ENCODE measurements at places on chromosomes 13 and 19.

GRCh38 chr19:40223135-40223822 is 3.2 kb downstream of the CCNP start:
- no peak for DNase-seq

GRCh38 chr13:99227909-99228688 is 27.4 kb downstream of the UBAC2 start:
- DNase-seq = peak; percentile 93

GRCh38 chr13:25280396-25280795 is 6.9 kb downstream of the MTMR6 start:
- DNase-seq = peak; percentile 49

- DNase-seq = no peak
Observed at GRCh38 chr13:24039621-24040475, 120.7 kb upstream of the SPATA13 start.

DNA sequence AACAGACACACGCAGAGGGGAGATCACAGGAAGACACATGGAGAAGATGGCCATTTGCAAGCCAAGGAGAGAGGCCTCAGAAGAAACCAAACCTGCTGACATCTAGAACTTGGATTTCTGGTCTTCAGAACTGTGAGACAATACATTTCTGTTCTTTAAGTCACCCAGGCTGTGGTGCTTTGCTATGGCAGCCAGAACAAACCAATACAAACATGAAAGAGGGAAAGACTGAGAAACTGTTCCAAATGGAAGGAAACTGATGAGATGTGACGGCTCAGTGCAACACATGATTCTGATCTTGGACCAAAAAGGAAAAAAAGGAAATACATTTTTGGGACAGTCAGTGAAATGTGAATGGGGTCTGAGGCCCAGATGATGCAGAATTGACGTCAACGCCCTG is 30.2 kb upstream of the SACS start:
- peak; percentile 43 for DNase-seq

DNA sequence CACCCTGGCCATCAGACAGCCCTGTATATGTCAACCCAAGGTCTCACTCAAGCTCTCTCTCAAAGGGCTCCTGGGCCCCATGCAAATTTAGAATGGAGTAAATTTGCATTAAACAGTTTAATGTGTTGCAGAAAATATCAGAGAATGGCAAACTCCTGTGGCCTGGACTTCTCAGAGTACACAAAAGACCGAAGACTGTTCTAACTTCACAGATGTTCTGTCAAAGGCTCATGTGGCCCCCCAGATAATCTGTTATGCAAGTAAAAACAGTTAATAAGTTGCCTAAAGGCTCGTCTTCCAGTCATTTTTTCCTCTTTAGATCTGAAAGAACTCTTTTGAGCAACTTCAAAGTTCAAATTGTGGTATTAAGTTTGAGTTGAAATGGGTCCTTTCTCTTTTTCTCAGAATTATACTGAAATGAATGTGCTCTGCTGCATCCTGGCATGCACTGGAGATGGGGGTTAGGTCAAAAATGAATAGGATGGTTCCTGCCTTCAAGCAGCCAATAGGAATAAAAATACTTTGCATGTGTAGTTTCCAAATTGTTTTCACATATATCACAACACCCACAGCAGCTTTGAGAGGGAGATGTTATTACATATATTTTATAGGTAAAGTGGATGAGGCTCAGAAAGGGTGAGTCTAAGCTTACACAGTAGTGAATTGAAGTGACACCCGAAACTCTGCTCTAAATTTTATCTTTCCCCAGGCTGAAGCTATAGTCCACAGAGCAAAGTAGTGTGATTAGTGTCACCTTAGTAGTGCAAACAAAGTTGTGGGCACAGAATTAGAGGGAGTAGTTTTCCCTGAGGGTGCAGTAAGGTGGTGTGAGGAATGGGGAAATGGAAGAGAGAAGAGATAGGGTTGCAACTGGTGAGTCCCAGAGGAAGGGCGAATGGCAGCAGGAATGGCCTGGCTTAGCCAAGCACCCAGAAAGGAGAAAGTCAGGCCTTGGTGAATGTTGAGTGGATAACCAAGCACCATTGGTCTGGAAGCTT is 205.0 kb upstream of the RFC3 start:
- no peak for DNase-seq

DNA sequence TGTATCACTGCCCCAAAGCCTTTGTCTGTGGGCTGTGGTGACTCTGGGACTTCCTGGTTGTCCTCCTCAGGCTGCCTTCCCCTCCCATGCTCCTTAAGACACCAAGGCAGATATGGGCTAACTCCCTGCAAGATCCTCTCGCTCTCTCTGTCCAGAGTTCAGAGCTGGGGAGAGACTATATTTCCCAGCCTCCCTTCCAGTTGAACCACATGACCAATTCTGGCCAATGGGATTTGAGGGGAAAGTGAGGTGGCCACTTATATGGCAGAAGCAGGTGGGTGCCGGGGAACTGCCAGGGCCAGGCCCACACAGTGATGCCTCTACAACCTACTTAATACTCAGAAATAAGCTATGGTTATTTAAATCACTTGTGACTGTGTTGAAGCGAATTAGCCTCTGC is 16.2 kb upstream of the ANGPTL8 start:
- DNase-seq = no peak

GRCh38 chr19:6060600-6061375 is 49.5 kb downstream of the RFX2 start:
- peak; percentile 62 for DNase-seq

GRCh38 chr13:74251778-74252519 is 117.7 kb upstream of the KLF12 start:
- no peak for DNase-seq

- no peak for DNase-seq
Observed at GRCh38 chr19:54275951-54276350, 5.0 kb downstream of the LILRB2 start.

DNA sequence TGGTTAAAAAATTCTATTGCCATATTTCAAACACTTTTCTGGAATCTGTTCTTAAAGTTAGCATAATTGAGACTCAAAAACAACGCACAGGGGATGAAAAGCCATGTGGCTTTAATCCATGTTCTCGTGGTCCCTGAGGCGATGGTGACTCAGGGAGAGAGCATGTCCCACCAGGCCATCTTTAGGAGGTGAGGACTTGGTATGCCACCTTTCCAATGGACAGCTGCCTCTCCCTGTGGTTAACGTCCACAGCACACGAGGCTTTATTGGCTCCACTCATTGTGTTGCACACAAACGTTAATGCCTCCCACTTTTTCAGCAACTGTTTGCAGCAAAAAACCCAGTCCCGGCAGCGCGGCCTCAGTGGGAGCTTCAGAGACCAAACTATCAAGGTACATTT is 51.4 kb downstream of the EFNB2 start:
- DNase-seq = no peak

DNA sequence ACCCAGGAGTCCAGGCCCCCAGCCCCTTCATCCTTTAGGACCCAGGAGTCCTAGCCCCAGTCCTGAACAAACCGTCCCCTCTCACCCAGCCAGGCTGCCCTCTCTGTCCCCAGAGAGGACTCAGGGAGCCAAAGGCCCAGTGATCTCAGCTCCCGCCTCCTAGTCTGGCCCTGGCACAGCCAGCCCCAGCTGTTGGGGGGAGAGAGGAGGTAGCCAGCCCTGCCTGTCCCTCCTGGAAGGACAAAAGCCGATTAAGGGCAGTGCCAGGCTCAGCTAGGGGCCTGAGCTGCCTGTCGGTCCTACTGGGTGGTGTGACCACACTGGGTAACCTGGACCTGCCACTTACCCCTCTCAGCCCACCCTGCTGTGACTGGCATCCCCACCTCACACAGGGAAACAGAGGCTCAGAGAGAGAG is 14.5 kb downstream of the LIPE start:
- DNase-seq = no peak

Data from GF-D8 (cell line).